ENCODE measurements at places on chromosomes 2 and 18. TPM values are rescaled to one million over a fixed set of nuclear protein-coding genes. Genes with fewer than 3 reads are reported as not detected.

GRCh38 chr2:152415231-152415642 is 80.3 kb downstream of the FMNL2 start:
- no peak for DNase-seq

- no peak for DNase-seq
Observed at GRCh38 chr2:158097481-158097880, 4.2 kb upstream of the UPP2 start.

- no peak for DNase-seq
Observed at GRCh38 chr2:67050622-67051021, 346.5 kb upstream of the ETAA1 start.

DNA sequence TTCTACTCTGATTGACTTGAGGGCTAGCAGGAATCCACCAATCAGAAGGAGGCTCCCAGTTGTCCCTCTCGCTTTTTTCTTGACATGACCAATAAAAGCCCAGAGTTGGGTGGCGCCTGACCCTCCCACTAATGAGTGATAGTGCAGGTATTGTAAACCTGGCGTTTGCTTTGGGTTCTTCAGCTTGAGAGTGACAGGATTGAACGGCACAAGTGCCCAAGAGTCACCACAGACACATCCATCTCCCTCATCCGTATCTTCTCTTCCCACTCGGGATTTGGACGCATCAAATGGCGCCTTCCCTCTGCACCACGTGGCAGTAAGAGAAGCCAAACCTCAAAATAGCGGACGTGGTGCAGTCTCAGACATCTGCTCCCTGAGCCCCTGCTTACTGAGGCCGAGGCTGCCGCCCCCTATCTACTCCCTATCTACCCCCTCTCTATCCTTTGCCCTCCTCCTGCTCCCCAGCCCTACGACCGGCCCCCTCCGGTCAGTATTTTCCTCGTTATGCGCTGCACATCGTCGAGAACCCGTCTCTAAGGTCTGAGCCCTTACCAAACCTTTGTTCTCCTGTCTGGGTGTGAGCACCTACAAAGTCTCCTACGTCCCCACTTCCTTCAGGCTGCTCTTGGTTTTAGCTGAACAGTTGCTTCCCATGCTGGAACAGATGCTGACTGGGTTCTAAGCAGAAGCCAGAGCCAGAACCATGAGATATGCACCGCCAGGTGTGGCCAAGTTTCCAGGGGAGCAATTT is 881 bp upstream of the FAM161A start:
- peak; percentile 94 for DNase-seq

IL36B gene
- not detected for total RNA-seq

DNA sequence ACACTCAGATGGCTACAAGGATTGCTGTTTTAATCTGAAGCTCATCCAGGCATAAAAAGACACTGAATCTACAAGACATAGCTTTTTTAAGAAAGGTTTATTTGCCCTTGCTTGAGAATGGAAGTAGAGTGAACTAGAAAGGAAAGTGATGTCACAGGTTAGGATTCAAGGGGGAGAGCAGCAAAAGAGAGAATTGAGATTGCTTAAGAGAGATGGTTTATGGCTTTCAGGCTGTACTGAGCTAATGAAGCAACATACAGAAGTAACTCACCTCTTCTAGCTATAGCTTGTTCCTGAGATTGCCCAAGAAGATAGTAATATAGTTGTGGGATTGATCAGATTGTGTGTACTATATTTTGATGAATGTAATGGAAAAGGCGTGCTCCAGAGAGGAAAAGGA is 26.1 kb upstream of the ACVR2A start:
- DNase-seq: no peak

DNA sequence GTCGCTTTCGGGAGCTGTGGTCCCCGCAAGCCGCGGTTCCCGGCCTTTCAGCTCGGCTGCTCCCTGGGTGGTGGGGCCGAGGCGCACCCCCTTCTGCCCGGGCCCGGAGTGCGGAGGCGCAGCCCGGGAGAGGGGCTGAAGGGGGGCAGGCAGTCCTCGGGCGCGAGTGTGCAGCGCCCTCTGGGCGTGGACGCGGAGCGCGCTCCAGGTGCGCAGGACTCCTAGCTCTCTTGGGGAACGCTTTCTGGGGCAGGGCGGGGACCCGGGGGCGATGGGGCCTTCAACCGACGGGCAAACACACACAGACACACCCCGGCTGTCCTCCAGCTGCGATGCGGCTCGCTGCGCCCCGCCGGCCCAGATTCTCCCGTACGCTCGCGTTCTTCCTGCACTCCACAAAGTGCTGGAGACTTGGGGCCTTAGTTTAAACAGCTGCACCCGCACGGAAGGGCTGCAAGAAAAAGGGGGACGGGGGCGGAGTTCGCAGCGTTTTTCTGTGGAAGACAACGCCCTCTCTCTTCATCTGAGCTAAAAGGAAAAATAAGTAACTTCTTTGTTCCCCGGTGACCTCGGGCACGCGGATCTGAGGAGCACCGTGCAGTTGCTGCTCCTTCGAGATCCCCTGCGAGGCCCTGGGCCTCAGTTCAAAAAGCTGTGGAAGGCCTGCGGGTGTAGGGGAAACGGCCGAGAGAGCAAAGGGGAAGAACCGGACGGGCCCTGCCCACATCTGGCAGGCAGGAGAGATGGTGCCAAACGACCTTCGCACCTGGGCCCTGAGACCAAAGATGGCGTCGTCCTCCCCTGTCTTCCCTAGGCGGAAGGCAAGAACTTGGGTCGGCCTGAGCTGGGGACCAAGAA is 593 bp upstream of the SDC1 start:
- no peak for DNase-seq

IL36G gene
- not detected for total RNA-seq

DNA sequence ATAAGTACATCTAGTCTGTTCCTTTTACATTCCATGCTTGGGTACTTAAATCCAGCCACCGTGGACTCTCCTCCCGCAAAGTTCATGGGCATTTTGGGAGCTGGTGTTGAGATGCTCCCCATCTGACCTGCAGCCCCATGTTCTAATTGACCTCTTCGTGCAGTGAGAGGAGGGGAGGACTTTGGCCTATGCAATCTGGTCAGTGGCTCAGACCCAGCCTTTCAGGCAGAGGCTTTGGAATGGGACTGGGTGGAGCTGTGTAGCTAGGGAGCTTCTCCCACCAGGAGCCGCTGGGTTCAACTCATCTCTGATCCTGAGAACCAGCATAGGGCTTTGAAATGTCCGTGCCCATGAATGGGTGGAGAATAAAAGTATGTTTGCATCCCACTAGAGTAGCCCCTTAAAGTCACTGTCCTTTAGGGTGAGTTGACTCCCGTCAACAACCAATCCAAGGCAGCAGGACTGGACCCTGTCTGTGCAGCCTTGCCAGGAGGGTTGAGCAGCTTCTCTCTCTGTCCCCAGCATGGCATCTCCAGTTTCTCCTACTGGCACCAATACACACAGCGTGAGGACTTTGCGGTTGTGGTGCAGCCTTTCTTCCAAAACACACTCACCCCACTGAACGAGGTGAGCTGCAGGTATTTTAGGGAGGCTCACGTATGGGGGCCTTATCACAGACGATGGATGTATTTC is 120.0 kb upstream of the PPP1CB start:
- DNase-seq: no peak

- DNase-seq: peak; percentile 98
Observed at GRCh38 chr18:22282311-22283115, 113.1 kb downstream of the GATA6 start.

- DNase-seq: no peak
Observed at GRCh38 chr2:104443145-104443544, 410.8 kb upstream of the POU3F3 start.

SDC1 gene
- total RNA-seq: 7.4 TPM

- no peak for DNase-seq
Observed at GRCh38 chr2:41859615-41860514, 188.0 kb upstream of the PKDCC start.

DNA sequence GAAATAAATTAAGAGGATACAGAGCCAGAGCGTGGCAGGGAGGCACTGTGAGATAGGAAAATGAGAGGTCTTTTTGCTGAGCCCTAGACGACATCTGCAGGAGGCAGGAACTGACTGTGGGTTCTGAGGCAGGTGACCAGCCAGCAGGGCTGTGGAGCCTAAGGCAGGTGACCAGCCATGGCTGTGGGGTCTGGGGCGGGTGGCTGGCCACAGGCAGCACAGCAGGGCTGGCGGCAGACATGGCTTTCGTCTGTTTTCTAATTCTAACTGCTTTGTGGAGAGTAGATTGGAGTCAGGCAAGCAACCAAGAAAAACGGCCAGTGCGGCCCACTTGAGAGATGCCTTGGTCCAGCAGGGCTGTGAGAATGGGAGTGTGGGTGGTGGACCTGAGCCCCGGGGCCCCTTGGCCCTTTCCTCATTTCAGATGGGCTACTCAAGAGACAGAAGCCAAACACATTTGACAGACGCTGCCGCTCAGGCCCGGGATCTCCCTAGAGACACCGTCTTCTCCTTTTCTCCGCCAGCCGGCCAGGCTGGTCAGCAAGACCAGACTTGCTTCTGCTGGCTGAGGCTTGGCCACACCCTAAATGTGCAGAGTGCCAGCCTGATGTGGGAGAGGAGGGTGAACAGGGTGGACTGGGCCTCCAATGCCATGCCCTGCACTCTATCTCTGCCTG is 19.7 kb upstream of the GNAL start:
- no peak for DNase-seq

- no peak for DNase-seq
Observed at GRCh38 chr18:75812761-75813160, 385.3 kb upstream of the SMIM21 start.

Data from glomerular endothelial cell (primary cell).